ENCODE measurements at places on chromosomes 3 and 15.

- no peak for DNase-seq
Observed at GRCh38 chr3:196985298-196985697, 16.7 kb upstream of the PIGZ start.

GRCh38 chr3:172698631-172699030 is 12.2 kb downstream of the NCEH1 start:
- DNase-seq = no peak

DNA sequence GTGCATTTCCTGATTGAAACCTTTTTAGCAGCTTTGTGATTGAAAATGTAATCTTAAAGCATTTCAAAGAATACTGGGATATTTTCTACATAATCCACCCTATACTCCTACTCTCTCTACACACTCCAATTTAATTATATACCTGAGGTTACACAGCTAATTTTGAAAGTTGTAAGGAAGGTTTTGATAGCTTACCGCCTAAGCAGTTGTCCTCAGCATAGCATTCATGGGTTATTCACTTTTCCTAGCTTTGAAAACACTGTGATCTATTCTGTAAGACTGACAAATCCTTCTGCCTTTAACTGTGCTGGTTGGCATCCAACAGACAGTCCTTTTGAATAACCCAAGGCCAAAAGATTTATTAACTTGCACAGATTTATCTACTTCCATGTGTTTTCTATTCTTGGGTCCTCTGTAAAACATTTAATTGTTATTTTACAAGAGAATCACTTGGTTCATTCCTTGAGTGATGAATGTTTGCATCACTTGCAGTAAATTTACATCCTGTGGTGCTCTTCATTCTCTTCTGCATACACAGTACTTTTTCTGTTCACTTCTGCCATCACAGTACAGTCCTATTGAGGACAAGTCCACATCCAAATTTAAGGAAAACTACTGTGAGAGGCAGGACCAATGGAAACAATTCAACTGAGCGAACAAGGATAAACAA is 44.8 kb downstream of the SERPINI1 start:
- DNase-seq = no peak

GRCh38 chr3:72335458-72336095 is 512.7 kb downstream of the SHQ1 start:
- DNase-seq = no peak

GRCh38 chr15:71809346-71809745 is 1.0 kb upstream of the NR2E3 start:
- DNase-seq = no peak

DNA sequence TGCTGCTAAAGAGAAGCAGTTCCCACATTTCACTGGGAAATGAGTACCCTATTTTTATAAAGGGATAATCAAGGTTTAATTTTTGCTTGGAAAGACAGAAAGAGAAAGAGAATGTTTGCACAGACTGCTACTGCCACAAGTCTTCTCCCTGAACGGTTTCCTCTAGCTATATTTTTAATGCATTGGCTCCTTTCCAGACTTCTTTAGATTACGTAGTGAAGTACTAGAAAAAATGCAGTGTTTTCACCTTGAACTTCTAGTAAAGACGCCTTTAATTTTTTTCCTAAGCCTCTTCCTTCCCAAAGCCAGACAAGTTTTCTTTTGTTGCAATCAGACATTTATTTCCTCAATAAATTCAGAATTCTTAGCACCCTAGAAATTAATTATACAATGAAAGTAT is 248.3 kb upstream of the CCDC54 start:
- DNase-seq = no peak

DNA sequence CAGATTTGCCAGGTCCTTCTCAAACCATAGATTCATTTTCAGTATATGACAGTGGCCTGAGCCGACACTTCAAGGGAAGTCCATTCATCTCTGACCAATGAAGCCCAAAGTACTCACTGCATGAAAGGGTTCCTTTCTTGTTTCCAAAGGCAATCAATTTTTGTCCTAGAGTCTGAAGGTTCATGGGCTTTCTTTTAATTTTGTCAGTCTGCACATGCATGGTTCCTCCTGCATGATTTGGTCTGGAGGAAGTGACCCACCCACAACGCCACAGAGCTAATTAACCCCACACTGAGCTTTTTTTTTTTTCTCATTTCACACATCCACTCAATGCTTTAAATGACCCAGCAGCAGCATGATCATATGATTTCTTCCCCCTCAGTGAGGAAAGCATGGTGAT is 216.4 kb downstream of the TIGIT start:
- no peak for DNase-seq

DNA sequence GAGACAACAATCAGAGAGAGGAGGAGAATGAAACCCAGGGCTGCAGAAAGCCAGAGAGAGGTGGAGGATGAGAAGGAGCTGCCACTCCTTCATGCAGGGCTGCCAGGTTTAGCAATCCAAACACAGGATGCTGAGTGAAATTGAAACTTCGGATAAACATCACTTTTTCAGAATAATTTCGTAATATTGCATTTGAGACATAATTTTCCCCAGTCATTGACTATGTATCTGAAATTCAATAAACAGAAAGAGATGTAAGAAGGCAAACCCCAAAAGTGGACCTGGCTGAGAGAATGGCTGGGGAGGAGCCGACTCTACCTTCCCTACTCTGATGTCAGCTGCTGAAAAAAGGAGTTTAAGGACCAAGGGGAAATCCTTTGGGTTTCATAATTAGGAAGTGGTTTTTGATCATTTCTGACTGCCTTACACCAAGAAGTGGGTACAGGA is 33.8 kb downstream of the SLC9A9 start:
- DNase-seq = no peak

GRCh38 chr15:27339138-27339537 is 368.2 kb downstream of the GABRG3 start:
- no peak for DNase-seq

- DNase-seq = no peak
Observed at GRCh38 chr3:37808656-37809055, 53.0 kb upstream of the CTDSPL start.

GRCh38 chr3:66609660-66610561 is 109.1 kb upstream of the LRIG1 start:
- no peak for DNase-seq

GRCh38 chr3:127275287-127275781 is 12.5 kb downstream of the PRR20G start:
- DNase-seq = no peak

DNA sequence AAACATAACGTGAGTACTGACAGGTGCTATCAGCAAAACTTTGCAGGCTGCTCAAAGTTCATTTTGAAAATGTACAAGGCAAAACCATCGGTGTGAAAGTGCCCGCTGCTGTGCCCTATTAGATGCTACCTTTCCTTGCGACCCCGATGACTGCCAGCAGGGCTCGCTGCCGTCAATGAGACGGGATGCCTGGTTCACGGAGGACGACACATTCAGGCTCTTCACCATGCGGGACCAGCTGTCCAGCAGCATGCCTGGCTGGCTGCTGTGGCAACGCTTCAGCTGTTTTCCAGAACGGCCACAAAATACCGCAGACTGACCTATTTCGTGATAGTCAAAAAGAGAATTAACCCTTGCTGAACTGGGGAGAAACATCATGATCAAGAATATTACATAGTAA is 92.7 kb upstream of the OCA2 start:
- DNase-seq = no peak

DNA sequence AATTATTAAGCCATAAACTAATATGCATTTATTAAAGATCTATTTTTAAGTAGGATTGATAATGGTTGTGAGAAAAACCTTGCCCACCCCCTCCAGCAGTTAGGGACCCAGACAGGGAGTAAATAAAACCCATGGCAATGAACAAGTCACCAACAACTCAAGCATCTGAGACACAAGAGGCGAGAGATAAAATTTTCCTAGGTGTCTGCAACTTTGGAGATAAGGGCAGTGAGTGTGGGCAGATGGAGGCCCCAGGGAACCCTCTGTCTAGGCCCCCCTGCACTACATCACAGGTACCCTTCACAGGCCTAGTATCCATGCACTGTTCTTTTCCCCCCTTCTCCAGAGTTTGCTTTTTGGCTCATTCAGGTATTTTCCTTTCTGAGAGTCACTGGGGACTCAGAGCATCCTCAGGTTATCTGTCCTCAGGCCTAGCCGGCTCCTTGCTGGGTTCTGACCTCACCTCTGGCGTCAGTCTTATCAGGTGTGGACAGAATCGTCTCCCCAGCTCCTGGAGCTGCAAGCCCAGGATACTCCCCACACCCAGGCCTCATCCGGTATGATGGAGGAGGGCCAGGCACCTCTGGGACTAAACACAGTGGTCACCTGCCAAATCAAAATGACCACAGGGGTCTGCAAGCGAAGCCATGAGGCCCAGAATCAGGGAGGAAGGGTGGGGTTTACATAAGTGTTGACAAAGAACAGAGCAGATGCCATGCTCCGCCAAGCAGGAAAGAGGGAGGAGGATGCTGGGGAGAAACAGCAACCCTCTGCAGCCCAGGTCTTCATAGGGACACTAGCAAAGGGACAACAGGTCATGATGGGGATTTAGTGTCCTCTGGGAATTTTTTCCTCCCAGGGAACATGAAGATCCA is 50.4 kb downstream of the CCNL1 start:
- DNase-seq = no peak

DNA sequence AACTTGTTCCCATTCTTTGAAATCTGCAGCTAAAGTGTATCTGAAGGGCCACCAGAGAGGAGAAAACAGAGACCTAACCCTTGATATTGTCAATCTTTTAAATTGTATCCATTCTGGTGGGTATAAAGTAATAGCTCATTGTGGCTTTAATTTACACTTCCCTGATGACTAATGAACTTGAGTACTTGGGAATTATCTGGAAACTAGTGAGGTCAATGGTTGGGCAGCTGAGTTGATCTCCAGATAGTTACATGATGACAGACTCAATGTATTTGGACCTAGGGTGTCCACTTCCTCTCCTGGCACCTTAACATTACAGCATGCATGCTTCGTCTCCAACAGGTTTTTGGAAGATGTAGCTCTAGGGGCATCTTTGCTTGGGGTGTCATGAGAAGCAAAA is 195.2 kb downstream of the PDCD6IP start:
- DNase-seq = no peak

- DNase-seq = no peak
Observed at GRCh38 chr3:114447950-114448479, 154.2 kb downstream of the TIGIT start.

- no peak for DNase-seq
Observed at GRCh38 chr3:16326724-16327349, 61.8 kb downstream of the OXNAD1 start.

DNA sequence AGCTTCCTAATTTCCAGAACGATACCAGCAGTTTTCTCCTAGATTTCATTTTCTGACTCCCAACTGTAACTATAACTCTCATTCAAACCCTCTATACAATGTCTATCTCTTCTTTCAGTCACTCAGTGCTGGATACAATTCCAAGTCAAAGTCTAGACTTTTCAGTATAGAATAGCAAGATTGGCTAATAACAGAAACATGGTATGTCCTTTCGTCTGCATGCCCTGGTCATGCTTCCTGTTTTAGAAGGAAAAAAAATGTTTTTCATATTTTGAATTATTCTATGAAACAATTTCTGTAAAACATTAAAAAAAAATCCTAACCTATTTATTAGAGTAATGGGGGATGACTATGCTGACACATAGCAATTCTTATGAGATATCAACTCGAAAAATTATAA is 180.0 kb downstream of the KCNAB1 start:
- no peak for DNase-seq

- DNase-seq = no peak
Observed at GRCh38 chr15:23503576-23503975, 56.5 kb upstream of the GOLGA6L2 start.

DNA sequence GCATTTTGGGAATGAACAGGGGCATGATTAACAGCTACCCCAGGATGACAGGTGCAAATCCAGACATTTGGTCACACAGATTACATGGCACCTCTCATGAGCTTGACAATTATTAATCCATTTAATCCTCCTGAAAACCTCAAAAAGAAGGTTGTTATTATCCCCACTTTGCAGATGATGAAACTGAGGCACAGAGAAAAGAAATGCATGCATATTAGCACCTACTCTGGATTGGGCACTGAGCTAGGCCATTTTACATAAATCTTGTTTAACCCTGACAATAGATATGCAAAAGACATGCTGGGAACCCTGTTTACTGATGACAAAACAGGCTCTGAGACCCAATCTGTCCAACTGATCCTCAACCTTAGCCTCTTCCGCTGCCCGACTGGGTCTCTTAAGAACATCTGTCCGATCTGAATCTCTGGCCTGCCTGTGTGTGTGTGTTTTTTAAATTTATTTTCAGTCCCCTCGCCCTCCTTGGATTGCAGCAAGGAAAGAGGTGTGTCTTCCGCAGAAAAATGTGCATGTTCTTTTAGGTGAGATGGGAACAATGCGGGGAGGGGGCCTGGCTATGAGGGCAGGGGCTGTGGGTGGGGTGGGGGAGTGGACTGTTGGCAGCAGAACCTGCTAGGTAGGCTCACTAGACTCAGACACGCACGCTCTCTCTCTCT is 162.5 kb downstream of the WNT7A start:
- DNase-seq = no peak

DNA sequence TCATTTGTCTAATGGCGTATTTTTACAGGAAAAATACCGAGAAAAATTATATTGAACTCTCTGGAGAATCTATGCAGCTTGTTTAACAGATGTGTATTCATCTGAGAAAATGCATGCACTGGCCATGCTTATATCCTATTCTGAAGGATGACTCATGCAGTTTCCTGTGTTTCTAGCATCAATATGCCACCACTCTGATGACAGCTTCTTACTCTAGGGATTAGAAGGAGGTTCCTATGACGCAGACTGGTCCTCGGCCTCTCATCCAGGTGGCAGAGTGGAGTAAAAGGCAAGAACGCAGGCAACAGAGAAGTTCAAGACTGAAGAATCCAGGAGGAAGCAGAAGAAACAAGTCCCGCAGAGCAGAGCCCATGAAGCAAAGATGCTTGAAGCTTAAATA is 910.0 kb upstream of the ROBO1 start:
- DNase-seq = peak; percentile 39

DNA sequence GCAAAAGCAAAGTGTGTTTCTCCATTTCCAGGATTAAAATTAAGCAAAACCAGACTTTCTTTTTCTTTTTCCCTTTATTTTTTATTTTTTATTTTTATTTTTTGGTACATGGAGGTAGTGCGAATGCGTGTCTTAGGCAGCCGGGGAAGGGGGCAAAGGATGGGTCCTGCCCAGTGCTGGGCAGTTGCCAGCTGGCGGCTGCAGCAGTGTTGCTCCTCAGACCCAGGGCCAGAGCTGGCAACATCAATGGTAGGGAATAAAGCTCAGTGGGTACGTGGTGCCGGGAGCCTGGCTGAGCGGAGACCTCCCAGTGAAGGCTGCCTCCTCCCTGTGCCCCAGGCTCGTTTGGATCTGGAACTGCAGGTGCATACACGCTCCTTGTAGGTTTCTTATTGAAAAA is 46.3 kb downstream of the POLR2M start:
- no peak for DNase-seq

- no peak for DNase-seq
Observed at GRCh38 chr3:4826237-4827100, 152.8 kb upstream of the BHLHE40 start.

Measured in fibroblast of skin of left quadriceps (primary cell).